Mucosa of descending colon (tissue), 3 donors: ENCODE measurements at places on chromosomes 7 and 10. TPM values are rescaled to one million over a fixed set of nuclear protein-coding genes. Genes with fewer than 3 reads are reported as not detected.

The WAPL gene
- total RNA-seq, result 34.0 TPM

The LIPN gene
- not detected for total RNA-seq

The TLX1 gene
- total RNA-seq, result 1.0 TPM

The UPK3B gene
- total RNA-seq, result 3.6 TPM

The OTUD1 gene
- total RNA-seq, result 15.7 TPM
